ENCODE measurements at places on chromosomes 2 and 18.

GRCh38 chr2:58535182-58535581, 294.1 kb upstream of the FANCL start:
- DNase-seq = no peak

- peak; percentile 11 for DNase-seq
These were observed 364.8 kb upstream of the GALNT5 start for GRCh38 chr2:156892467-156893281.

GRCh38 chr2:167572883-167573619, 674.3 kb downstream of the STK39 start:
- no peak for DNase-seq

DNA sequence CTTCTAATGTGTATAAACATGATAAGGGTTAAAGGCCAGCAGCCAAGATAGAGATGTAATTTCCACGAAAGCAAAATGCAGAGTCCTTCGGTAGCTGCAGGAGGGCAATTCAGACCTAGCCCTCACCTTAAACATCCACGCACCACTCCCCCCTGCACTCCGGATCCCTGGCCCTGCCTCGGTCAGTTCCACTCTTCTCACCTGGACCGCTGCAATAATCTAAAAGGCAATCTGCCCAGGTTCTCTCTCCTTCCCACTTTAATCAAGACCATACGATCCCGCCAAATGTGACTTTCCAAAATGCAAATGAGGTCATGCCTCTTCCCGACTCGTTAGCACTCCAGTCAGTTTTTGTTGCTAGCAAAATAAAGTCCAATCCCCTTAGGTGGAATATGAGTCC, 485.2 kb downstream of the EIPR1 start:
- no peak for DNase-seq

- DNase-seq = no peak
These were observed 131.7 kb upstream of the PDE1A start for GRCh38 chr2:182558564-182558963.

DNA sequence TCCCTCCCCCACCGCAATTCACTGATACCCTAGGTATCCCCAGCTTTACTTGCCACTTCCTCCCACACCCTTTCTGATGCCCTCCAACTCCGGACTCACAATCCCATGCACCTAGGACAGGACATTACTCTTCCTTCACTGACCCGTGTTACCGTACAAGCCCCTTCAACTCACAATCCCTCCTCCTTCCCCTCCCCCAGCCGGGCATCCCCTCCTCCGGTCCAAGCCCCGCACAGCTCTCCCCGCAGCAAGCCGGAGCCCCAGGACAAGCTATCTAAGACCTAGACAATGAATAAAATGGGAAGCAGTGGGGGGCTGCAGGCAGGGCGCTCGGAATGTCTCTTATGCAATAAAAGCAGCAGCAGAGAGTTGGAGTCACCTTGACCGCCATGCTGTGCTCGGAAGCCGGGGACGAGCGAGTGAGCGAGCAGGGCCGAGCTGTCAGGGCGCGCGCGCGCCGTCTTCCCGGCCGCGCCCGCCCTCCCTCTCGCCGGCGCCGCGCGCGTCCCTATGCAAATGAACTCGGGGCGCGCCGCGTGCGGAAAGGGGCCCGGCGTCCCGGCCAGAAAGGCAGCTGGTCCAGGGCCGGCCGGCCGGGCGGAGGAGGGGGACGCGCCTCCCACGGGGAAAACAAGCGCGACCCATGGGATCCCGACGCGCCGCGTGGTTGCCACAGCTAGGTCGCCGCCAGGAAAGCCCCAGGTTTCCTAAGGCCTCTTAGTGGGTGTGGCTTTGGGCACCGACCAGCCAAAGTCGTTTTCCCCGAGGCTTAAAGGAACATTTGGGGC, at the start of gene SLC25A12:
TSS of gene SLC25A12 (minus strand) at position 421 of the 788 bp plus-strand sequence. CDS start at position 391, 30 bp downstream.
- peak; percentile 87 for DNase-seq

GRCh38 chr2:99512181-99512591, 22.4 kb upstream of the REV1 start:
- no peak for DNase-seq

DNA sequence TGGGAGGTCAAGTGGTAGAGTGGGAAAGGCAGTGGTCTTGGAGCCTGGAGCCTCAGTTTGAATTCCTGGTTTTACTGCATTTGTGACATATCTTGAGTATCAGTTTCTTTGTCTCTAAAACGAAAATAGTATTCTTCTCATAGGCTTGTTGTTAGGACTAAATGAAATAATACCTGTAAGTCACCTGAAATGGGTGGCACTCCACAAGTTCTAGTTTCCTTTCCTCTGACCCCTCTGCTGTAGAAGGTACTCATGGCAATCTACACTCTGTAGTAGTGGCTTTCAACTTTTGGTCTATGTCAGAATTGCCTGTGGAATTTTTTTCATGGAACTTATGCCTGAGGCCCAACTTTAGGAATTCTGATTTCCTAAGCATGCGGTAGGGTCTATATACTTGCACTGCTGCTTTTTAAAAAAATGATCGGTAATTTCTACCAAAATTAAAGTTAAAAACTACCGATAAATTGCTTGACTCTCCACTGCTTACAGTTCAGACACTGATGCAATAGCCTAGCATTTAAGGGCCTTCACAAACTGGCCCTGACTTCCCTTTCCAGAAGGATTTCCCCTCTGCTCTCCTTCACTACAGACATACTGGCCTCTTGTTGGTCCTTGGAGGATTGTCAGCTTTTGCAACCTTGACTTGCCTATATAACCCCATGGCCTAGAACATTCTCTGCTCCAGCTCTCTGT, 47.2 kb downstream of the PLEK start:
- DNase-seq = no peak

DNA sequence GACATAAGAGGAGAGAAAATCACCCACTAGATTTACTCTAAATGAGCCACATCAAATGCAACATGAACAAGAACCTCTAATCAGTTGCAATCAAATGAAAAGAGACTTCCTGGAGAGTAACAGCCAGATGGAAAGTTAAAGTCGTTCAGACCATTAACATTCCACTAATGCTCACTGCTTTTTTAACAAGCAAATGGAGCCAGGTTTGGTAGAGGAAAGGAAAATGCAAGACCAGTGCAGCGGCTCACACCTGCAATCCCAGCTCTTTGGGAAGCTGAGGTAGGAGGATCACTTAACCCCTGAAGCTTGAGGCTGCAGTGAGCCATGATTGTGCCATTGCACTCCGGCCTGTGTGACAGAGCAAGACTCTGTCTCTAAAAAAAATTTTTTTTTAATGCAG, 48.5 kb downstream of the CACNB4 start:
- no peak for DNase-seq

DNA sequence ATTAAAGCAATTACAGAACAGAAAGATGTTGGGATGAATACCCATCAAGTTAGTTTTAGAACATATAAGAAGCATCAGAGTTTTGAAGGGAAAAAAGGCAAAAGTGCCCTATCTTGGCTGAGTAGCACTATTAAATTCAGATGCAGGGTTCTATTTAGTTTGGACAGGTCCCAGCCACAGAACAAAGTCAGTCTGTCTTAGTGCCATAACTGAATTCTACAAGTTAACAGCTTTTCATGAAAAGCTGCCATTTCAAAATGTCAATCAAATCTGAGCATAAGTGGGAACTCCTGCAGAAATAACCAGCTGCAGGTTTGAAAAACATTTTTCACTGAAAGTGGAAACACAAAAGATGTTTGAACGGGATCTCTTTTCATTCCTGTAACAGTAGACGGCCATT, 160.4 kb downstream of the SRBD1 start:
- DNase-seq = no peak

DNA sequence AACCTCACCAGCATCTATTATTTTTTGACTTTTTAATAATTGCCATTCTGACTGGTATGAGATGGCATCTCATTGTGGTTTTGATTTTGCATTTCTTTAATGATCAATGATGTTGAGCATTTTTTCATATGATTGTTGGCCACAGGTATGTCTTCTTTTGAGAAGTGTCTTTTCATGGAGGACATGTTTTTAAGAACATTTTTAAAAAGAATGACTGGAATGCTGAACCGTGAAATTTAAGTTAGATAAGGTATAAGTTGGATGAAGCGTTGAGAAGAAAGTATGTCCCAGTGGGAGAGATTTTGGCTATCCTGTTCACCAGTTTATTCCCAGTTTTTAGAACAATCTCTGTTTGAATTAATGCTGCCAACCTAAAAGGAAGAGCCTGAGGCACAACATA, 365.9 kb downstream of the CELF4 start:
- DNase-seq = no peak

DNA sequence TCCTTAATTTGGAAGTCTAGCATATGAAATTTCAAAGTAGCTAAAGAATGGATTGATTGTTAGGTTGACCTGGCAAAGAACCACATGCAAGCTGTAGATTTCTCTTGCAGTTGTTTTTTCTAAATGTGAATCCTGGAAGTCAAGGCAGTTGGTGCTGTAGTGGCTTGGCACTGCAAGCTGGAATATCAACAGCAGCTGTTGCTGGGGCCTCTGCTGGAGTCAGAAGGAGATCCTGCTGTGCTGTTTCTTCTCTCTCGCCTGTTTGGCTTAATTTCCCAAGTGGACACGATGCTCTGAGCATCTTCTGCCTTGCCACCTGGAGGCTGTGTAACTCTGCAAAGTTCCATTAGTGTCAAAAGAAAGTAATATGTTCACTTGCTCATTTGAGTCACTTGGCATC, 12.6 kb downstream of the PIK3C3 start:
- no peak for DNase-seq

- DNase-seq = no peak
These were observed 23.7 kb downstream of the ATOH8 start for GRCh38 chr2:85777441-85777861.

DNA sequence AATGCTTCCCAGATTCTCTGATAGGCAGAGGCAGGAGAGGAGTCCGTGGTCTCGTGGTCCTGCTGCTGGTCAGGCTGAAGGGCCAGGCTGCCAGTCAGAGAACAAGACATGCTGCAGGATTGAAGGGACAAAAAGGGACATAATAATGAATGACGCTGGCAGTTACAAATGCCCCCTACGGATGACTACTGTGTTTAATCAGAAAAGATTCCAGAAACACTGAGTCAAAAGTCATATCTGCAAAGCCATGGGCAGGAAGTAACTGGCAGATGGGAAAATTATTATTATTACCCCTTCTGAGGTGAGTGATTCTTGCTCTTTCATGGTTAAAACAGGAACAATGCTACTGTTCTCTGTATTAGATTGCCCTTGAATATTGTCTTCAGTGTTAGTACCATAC, 19.0 kb downstream of the LCT start:
- DNase-seq = no peak

DNA sequence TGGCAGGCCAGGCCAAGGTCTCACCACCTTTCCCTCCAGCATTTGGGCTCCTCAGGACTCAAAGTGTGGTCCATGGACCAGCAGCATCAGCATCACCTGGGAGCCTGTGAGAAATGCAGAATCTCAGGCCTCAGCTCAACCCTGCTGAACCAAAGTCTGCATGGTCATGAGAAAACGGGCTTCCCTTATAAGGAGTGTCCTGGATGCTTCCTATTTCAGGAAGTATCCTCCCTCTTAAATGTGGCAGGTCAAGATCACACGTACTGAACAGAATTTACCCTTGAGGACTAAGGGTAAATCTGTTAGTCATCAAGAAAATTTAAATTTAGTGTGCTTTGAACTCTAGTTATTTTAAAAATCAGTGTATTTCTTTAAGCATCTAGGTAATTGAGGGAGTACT, 11.8 kb downstream of the CD8A start:
- no peak for DNase-seq

- no peak for DNase-seq
These were observed 84.8 kb upstream of the CRIM1 start for GRCh38 chr2:36270758-36271157.

GRCh38 chr2:42953216-42953615, 160.8 kb upstream of the HAAO start:
- DNase-seq = no peak

DNA sequence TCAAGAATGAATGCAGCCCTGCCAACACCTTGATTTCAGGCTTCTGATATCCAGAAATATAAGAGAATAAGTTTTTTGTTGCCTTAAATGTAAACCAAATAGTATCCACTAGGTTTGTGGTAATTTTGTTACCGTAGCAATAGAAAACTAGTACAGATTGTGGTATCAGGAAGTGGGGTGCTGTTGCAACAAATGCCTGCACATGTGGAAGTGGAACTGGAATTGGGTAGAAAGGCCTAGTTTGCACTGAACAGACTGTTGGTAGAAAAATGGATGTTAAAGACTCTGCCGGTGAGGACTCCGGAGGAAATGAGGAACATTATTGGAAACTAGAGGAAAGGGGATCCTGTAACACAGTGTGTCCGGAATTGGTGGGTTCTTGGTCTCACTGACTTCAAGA, 145.8 kb upstream of the MGAT5 start:
- DNase-seq = no peak

DNA sequence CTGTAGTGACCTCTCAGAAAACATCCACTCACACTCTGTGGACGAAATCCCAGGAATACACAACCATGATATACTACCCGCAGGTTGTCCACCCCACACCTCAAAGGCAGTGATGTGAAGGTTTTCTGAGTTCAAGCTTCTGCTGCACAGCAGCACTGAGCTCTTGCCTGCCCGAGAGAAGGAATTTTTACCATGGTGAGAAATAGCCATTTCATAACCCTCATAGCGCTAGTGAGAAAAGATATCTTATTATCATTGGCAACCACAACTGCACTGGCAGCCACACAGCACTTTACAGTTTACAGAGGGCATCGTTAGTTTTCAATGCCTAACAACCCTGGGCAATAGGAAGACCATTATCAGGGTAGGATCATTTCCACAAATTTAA, 36.9 kb downstream of the NAPG start:
- no peak for DNase-seq

DNA sequence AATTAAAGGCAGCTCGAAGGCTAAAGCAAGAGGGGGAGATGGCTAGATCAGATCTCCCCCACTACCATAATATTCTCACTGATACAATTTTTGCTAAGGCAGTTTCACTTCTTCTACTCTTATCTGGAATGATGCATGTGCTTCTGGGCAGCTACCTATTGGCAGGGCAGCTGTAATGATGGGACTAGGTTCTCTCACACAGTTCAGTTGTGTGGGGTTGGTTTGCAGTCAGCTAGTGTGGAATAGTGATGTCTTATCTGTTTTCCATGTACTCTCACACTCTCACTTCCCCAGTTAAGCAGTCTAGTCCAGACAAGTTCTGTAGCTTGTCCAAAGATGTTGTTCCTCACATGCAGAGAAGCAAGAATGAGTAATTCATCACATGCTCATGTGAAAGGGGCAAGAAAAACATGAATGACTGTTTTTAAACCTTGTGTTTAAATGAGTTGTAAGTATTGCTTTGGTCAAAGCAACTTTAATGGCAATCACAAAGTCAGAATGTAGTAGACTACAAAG, 836.1 kb downstream of the CBLN2 start:
- DNase-seq = no peak

DNA sequence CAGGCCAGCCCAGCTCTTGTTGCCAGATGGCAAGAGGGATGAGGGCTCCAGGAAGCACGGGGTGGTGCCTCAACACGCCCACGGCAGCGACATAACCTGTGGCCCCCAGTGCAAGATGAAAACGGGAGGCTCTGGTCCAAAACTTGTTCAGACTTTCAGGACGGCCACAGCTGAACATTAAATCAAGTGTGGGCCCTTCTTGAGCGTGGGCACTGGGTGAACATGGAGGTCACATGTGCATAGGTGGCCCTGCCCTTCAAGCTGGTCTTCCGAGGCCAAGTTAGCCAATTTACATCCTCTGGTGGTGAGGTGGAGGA, 77.5 kb downstream of the NDUFA10 start:
- DNase-seq = no peak

- no peak for DNase-seq
These were observed 35.1 kb downstream of the ADI1 start for GRCh38 chr2:3483986-3484960.

GRCh38 chr2:28411956-28412609, 19.4 kb downstream of the FOSL2 start:
- DNase-seq = no peak
